A549 treated with CpdA at 1 μM for 4 hours (cell line): ENCODE measurements at places on chromosomes 6 and 20. TPM values are rescaled to one million over a fixed set of nuclear protein-coding genes. Genes with fewer than 3 reads are reported as not detected.

Gene SYCP2
- total RNA-seq, result 0.24 to 1.1 TPM (median 0.54 TPM) in 5 replicates

Gene HLA-DOB
- 0.10 to 0.29 TPM (median 0.22 TPM) in 3 of 5 replicates, not detected in the others for total RNA-seq

Gene TCP11
- total RNA-seq, result not detected in 5 replicates

Gene LY6G6F
- not detected in 5 replicates for total RNA-seq

Gene RNF39
- total RNA-seq, result 0.03 TPM in 1 of 5 replicates, not detected in the others

Gene EEF1A2
- total RNA-seq, result 136 to 164 TPM (median 141 TPM) in 5 replicates

Gene ENPP5
- not detected in 5 replicates for total RNA-seq

Gene PBOV1
- total RNA-seq, result not detected in 5 replicates

Gene NRSN2
- total RNA-seq, result 56.4 to 63.1 TPM (median 60.3 TPM) in 5 replicates

Gene RNF182
- 3.0 to 3.5 TPM (median 3.4 TPM) in 5 replicates for total RNA-seq

Gene DPPA5
- not detected in 5 replicates for total RNA-seq

Gene ALDH8A1
- 0.21 to 0.65 TPM (median 0.34 TPM) in 5 replicates for total RNA-seq

Gene PRPH2
- total RNA-seq, result not detected in 5 replicates

Gene MCM8
- 17.1 to 24.0 TPM (median 21.2 TPM) in 5 replicates for total RNA-seq

Gene HLA-DQB1
- total RNA-seq, result not detected in 5 replicates

Gene PKIB
- total RNA-seq, result 0.36 to 1.4 TPM (median 0.66 TPM) in 5 replicates

Gene XKR7
- total RNA-seq, result under 0.01 to 0.02 TPM in 2 of 5 replicates, not detected in the others

Gene HCRTR2
- total RNA-seq, result not detected in 5 replicates

Gene TGM2
- 313 to 490 TPM (median 410 TPM) in 5 replicates for total RNA-seq

Gene PLG
- not detected in 5 replicates for total RNA-seq

Gene TBXT
- not detected in 5 replicates for total RNA-seq

Gene MYH7B
- total RNA-seq, result 0.02 to 0.20 TPM (median 0.06 TPM) in 4 of 5 replicates, not detected in the other

Gene FERMT1
- 16.3 to 20.6 TPM (median 17.5 TPM) in 5 replicates for total RNA-seq

Gene RSPO3
- total RNA-seq, result 105 to 135 TPM (median 120 TPM) in 5 replicates

Gene MGME1
- total RNA-seq, result 44.5 to 47.3 TPM (median 45.9 TPM) in 5 replicates

Gene TLDC2
- not detected in 5 replicates for total RNA-seq

Gene MEA1
- total RNA-seq, result 90.7 to 104 TPM (median 95.9 TPM) in 5 replicates

Gene MAP3K4
- 11.6 to 14.7 TPM (median 13.5 TPM) in 5 replicates for total RNA-seq

Gene SIRPD
- total RNA-seq, result not detected in 5 replicates

Gene PRIM2
- total RNA-seq, result 11.8 to 15.4 TPM (median 12.5 TPM) in 5 replicates

Gene CCN5
- 23.9 to 36.6 TPM (median 26.9 TPM) in 5 replicates for total RNA-seq

Gene ADGRF5
- total RNA-seq, result not detected in 5 replicates

Gene COL21A1
- total RNA-seq, result 0.53 to 0.99 TPM (median 0.79 TPM) in 5 replicates

Gene TRIM31
- 1.2 to 2.1 TPM (median 2.1 TPM) in 5 replicates for total RNA-seq

Gene ZNFX1
- total RNA-seq, result 21.7 to 27.8 TPM (median 23.3 TPM) in 5 replicates

Gene GPSM3
- total RNA-seq, result 0.31 to 0.67 TPM (median 0.50 TPM) in 5 replicates

Gene PRSS35
- total RNA-seq, result 0.03 to 0.14 TPM (median 0.06 TPM) in 4 of 5 replicates, not detected in the other

Gene TSPO2
- 0.10 TPM in 1 of 5 replicates, not detected in the others for total RNA-seq

Gene BCAS1
- 0.50 to 0.84 TPM (median 0.62 TPM) in 5 replicates for total RNA-seq

Gene BPI
- total RNA-seq, result not detected in 5 replicates

Gene CDH4
- 6.0 to 9.2 TPM (median 8.7 TPM) in 5 replicates for total RNA-seq

Gene ZDHHC14
- total RNA-seq, result 2.2 to 4.0 TPM (median 3.4 TPM) in 5 replicates

Gene DEFB119
- not detected in 5 replicates for total RNA-seq

Gene CCHCR1
- total RNA-seq, result 6.6 to 8.7 TPM (median 7.4 TPM) in 5 replicates

Gene LHFPL5
- 0.13 to 0.22 TPM (median 0.16 TPM) in 3 of 5 replicates, not detected in the others for total RNA-seq

Gene OXT
- not detected in 5 replicates for total RNA-seq

Gene OR11A1
- not detected in 5 replicates for total RNA-seq

Gene RAB32
- 35.3 to 47.8 TPM (median 44.8 TPM) in 5 replicates for total RNA-seq

Gene COL9A1
- 0.07 to 0.09 TPM in 2 of 5 replicates, not detected in the others for total RNA-seq

Gene RHAG
- 0.03 to 0.07 TPM in 2 of 5 replicates, not detected in the others for total RNA-seq

Gene NNAT
- total RNA-seq, result not detected in 5 replicates

Gene TRIM40
- not detected in 5 replicates for total RNA-seq

Gene PGBD1
- total RNA-seq, result 4.4 to 6.0 TPM (median 4.7 TPM) in 5 replicates

Gene TTLL9
- 0.06 to 0.20 TPM in 2 of 5 replicates, not detected in the others for total RNA-seq

Gene SLC17A1
- 0.05 TPM in 1 of 5 replicates, not detected in the others for total RNA-seq

Gene LAMA5
- total RNA-seq, result 251 to 434 TPM (median 357 TPM) in 5 replicates

Gene LST1
- total RNA-seq, result 0.26 to 0.49 TPM (median 0.37 TPM) in 3 of 5 replicates, not detected in the others

Gene CLPSL1
- not detected in 5 replicates for total RNA-seq
